ENCODE measurements at places on chromosomes 16 and 17.

DNA sequence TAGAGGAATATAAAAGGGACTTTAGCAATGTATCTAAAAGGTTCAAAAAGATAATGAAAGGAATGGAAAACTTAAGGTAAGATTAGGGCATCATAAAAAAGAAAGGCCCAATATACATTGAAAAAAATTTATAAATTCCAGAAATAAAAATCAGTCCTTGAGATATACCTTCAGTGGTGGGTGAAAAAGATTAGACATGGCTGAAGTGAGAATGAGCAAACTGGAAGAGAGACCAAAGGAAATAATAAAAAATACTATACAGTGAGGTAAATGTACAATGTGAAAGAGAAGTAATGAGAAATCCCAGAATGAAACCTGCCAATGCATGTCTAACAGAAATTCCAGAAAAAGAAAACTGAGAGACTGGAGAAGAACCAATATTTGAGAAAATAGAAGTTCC is 42.9 kb upstream of the PMFBP1 start:
- no peak for DNase-seq

DNA sequence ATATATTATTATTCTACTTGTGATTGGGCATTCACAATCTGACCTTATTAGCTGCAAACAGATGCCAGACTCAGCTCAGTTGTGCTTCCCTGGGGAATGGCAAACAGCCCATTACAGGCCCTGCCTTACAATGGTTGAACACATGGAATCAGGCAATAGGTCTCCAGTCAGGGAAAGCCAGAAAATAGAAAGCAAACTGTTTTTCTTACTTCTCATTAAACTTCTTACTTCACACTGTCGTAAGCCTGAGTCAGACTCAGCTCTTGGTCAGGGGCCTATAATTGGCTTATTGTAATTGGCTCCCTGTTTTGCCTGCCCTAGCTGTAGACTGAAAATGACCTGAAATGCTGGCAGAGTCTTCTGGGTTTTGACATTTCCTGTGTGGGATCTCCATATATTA is 77.0 kb upstream of the CA10 start:
- DNase-seq: no peak

- DNase-seq: no peak
These were observed 98.1 kb downstream of the WNT3 start for GRCh38 chr17:46720408-46720807.

DNA sequence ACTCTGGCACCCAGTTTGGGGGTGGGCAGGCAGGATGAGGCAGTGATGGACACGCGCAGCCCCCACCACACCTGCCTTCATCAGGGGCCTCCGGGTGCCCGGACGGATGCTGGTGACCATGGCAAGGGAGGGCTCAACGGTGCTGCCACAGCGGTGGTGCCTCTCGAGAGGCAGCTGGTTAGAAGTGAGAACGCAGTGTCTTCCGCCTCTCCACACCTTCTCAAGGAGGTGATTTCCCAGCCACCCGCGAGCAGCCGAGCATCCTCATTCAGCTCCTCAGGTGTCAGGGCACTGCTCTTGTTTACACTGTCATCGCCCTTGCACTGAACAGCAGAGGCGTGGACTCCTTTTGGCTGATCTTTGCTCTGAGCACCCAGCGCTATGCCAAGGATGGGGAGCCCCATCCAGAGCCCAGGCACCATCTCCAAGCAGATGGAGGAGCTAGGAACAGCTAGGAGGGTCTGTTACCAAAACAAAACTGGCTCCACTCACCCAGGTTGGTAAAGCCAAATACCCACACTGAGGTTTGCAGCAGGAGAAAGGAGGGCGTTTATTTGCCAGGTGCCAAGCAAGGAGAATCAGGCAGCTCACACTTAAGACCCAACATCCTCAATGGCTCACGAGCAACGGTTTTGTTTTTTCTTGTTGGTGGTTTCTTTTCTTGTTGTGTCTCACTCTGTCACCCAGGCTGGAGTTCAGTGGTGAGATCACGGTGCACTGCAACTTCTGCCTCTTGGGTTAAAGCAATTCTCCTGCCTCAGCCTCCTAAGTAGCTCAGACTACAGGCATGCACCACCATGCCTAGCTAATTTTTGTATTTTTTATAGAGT is 174.3 kb upstream of the TNRC6C start:
- DNase-seq: peak; percentile 82

DNA sequence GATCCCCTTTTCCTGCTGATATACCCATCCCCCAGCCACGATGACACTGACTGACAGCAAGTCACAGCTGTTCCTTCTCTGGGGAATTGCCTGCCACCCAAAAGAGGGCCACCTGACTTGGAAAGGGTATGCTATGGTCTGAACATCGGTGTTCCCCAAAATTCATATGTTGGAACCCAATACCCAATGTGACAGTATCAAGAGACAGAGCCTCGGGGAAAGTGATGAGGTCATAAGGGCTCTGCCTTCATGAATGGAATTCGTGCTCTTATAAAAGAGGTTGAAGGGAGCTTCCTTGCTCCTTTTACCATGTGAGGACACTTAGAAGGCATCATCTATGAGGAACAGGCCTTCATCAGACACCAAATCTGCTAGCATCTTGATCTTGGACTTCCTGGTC is 7.6 kb upstream of the MARVELD3 start:
- no peak for DNase-seq

DNA sequence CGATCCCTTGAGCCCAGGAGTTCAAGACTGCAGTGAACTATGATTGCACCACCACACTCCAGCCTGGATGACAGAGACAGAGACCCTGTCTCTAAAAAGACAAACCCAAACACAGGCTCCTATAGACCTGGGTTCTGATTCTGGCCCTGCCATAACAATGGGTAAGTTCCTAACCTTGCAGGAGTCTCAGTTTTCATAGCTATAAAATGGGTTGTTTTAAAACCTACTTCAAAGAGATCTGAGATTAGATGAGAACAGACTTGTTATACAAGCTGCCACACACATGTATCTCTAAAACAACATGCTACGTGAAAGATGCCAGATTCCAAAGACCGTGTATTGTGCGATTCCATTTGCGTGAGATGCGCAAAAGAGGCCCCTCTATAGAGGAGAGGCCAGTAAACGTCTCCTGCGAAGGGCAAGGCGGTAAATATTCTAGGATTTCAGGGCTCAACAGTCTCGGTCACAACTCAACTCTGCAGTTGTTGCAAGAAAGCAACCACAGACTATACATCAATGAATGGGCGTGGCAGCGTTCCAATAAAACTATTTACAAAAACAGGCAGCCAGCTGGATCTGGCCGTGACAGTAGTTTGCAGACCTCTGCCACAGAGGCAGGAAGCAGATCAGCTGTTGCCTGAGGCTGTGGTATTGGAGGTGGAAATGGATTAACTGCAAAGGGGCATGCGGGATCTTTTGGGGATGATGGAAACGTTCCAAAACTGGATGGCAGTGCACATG is 5.9 kb downstream of the CORO7 start:
- DNase-seq: no peak

DNA sequence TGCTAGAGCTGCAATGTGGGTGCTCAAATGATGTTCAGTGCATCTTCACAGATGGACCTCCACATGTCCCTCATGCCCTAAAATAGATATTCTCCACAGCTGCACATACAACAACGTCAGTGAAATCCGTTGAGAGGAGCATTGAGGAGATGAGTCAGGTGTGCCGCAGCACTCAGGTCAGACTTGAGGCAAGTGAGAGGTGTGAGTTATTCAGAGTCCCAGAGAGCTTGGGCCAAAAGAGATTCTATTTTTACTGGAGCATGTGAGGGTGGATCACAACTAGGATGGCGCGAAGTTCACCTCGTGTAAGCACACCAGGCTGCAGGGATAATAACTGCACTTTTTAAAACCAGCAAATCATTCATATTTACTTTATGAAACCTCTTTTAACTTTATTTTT is 645.3 kb downstream of the MAF start:
- no peak for DNase-seq

DNA sequence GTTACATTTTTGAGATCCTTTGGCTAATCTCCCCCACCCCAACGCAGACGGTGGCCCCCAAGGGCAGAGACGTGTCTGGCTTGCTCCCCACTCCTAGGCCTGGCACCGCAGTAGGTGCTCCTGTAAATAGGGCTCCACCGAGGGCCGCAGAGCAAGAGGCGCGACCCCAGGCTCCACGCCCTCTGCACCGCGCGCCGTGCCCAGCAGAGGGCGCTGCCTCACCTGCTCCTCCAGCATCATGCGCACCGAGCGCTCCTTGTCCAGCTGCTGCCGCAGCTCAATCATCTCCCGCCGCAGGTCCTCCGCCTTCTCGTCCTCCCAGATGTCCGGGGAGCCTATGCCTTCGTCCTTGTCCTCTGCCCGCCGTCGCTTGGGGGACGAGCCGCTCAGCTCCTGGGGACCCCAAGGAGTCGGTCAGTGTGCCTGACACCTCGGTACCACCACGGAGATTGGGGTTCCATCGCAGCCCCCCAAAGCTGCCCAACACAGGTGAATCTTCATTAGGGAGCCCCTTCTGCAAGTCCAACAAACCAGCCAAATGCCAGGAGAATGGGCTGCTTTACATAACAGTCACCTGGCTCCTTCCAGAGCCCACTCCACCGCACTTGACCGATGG is 11.2 kb downstream of the TFAP4 start:
- DNase-seq: no peak

DNA sequence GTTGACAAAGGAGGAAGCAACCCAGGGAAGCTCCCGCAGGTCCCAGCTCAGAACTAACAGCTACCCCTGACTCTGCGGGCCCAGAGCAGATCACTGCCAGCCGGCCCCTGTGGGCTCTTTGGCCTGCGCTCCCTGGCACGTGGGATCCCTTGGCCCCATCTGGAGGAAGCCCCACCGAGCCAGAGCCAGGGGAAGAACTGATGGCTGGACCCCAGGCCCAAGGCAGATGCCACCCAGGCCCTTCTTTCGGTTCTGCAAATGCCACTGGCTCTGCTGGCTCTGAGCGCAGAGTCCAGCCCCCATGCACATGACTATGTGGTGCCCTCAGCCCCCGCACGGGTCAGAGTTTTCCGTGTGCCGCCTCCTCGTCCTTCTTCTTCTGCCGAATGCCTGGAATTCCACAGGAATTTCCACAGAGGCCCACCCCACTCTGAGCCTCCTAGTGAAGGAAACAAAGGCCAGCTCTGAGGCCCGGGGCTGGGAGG is 35.8 kb upstream of the SNN start:
- DNase-seq: no peak

- no peak for DNase-seq
These were observed 93.1 kb downstream of the RTN4RL1 start for GRCh38 chr17:1931844-1932579.

- no peak for DNase-seq
These were observed 123.8 kb downstream of the SMG6 start for GRCh38 chr17:2179615-2180295.

DNA sequence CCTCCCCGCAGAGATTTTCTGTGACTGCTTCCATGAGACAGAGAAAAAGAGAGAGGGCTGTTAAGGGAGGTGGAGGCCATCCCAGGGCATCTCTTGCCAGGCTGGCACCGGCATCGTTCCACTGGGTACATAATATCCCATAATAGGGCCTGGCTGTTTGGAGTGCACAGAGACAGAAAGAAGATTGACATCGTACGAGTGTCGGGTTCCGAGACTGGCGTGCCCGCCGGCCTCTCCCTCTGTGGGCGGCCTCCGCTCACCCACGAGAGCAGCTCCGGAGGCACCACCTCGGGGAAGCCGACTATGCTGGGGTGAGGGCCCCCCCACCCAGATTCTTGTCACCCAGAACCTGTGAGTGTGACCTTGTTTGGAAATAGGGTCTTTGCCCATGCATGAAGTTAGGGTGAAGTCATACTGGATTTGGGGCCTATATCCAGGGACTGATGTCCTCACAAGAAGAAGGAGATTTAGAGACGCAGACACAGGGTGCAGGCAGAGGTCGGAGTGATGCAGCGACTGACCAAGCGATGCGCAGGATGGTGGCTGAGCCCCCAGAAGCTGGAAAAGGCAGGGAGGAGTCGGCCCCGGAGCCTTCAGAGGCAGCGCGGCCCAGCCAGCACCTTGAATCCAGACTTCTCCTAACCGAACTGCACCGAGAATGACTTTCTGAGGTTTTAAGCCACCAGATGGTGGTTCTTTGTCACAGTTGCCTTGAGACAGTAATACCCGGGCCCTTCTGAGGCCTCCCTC is 101.8 kb upstream of the CIBAR2 start:
- DNase-seq: no peak

DNA sequence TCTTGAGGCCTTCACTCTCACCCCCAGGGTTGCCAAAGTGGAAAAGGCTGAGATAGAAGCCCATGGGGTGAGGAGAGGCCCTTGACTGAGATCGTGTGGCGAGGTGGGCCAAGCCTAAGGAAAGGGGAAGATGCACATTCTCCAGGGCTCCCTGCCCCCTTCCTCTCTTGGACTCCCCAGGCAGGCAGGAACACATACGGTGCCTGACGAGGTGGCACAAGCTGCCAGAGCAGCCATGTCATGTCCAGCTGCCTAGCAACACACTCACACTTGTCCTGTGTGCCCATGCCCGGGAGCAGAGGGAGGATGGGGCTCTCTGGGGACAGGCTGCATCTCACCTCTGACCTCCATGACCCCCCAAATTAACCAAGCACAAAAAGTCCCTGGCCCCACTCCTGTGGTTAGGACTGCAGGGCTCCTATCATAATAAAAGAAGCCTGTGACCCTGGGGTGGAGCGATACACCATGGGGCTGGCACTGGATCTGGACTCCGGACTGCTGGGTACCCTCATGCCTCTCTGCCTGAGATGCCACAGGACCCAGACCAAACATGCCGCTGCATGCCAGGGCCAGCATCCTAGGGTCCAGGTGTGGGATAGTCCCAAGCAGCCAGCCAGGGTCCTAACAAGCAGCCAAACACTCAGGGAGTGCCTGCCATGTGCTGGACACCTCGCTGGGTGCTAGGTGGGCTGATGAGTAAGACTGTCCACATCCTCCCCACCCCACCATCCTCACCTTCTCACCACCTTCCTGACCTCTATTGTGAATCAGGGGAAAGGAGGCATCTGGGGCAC is 2.6 kb downstream of the GIT1 start:
- no peak for DNase-seq

DNA sequence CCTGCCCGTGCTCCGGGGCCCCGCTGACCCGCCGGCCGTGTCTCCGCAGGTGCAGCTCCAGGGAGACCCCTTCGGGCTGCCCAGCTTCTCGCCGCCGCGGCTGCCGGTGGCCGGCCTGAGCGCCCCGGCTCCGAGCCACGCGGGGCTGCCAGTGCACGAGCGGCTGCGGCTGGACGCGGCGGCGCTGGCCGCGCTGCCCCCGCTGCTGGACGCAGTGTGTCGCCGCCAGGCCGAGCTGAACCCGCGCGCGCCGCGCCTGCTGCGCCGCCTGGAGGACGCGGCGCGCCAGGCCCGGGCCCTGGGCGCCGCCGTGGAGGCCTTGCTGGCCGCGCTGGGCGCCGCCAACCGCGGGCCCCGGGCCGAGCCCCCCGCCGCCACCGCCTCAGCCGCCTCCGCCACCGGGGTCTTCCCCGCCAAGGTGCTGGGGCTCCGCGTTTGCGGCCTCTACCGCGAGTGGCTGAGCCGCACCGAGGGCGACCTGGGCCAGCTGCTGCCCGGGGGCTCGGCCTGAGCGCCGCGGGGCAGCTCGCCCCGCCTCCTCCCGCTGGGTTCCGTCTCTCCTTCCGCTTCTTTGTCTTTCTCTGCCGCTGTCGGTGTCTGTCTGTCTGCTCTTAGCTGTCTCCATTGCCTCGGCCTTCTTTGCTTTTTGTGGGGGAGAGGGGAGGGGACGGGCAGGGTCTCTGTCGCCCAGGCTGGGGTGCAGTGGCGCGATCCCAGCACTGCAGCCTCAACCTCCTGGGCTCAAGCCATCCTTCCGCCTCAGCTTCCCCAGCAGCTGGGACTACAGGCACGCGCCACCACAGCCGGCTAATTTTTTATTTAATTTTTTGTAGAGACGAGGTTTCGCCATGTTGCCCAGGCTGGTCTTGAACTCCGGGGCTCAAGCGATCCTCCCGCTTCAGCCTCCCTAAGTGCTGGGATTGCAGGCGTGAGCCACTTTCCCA is 5.9 kb downstream of the CTF1 start:
- DNase-seq: peak; percentile 40

GRCh38 chr16:71852561-71852960 is 6.8 kb downstream of the ATXN1L start:
- DNase-seq: no peak
